T-helper 2 cell treated with Interferon-gamma antibody and Interleukin-4, amounts not matched to agents 5 μg/mL and 100 μg/mL, for 36 hours (primary cell): ENCODE measurements at places on chromosomes 3 and 15.
A peak's percentile ranks its signal among the peaks of the same experiment; 100 is the strongest.

GRCh38 chr3:154973851-154974250 lies 106.3 kb upstream of the MME start:
- no peak for DNase-seq

- DNase-seq, result no peak
Observed at GRCh38 chr15:44099671-44100070, 95.4 kb downstream of the FRMD5 start.

GRCh38 chr15:69090197-69090948 lies 70.1 kb upstream of the GLCE start:
- DNase-seq, result no peak

DNA sequence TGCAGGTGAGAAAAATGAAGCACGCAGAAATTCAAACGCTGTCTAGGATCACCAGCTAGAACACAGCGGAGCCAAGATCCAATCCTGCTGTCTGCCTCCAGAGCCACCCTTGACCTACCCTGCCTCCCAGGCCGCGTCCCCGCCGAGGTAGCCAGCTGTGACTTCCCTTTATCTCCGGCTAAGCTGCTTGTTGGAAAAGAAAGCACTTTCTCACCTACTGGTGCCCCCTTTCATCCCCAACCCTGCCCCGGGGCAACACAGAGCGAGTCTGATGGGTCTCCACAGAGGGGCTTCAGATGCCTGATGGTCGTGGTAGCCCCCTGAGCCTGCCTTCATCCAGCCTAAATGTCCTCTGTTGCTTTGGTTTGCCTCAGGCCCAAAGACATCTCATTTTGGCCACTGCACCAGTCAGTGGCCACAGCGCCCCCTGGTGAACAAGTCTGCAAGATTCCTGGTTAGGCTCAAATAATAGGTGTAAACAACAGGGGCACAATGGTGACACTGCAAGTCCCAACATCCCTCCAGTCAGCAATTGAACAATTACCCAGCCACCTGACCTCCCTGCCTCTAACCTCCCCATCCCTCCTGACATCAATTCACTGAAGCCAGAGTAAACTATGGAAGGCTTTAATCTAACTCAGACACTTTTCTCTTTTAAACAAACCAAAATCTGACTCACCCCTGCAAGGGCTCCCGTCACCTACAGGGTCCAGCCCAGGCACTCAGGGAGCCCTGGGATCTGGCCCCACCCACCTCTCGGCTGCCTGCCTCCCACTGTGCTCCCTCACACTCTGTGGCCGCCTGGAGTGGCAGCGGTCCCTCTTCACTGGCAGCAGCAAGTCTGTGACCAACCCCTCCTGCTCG lies 27.3 kb upstream of the BCL2L10 start:
- peak; percentile 53 for DNase-seq

DNA sequence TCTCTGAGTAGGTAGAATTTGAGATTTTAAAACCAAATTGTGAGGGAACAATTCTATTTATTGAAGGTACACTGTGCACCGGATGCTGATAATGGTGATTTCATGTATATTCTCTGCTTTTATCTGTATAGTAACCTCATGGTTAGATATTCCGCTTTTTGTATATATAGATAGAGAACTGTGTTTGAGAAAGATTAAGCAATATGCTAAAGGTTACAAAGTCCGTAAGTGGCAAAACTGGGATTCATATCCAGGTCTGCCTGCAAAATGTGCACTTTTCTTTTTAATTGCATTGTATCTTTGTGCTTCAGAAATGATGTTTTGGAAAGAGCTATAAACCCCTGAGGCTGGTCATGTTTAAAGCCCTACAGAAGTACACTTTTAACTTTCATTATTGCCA lies 635.4 kb upstream of the NECTIN3 start:
- no peak for DNase-seq

- DNase-seq, result no peak
Observed at GRCh38 chr3:57061556-57061955, 1.1 kb downstream of the SPATA12 start.

- DNase-seq, result no peak
Observed at GRCh38 chr15:91632176-91632575, 221.3 kb upstream of the SLCO3A1 start.

GRCh38 chr3:183208260-183208659 lies 44.8 kb upstream of the B3GNT5 start:
- DNase-seq, result no peak

DNA sequence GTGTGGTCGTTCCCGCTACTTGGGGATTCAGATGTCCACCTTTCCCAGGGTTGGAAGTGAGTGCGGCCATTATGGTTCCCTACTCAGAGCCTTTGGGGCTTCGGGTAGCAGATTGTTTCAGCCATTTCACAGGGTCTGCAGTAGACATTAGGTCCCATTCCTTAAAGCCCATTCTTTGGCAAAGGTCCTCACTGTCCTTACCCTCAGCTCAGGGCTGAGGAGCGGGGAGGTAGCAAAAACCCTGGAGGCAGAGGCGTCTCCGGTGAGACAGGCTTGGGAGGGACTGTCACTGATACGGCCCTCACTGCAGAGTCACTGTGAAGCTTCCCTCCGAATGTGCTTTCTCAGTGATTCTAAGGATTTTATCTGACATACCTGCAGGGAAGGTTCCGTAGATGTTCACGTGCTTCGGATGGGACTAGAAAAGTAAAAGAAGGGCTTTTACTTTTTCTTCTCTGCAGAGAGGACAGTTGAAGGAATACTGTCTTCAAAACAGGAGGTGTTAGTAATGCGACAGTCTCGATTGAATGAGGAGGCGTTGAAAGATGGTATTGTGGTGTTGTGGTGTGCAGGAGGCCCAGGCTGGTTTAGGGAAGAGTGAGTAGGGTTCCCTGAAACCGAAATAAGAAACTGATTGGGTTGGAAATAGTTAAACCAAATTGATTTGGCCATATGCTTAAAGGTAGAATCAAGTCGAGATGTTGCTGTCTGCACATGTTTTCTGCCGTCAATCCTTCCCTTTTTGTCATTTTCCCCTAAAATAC lies 630 bp downstream of the ATP6V1A start:
- DNase-seq, result peak; percentile 71

DNA sequence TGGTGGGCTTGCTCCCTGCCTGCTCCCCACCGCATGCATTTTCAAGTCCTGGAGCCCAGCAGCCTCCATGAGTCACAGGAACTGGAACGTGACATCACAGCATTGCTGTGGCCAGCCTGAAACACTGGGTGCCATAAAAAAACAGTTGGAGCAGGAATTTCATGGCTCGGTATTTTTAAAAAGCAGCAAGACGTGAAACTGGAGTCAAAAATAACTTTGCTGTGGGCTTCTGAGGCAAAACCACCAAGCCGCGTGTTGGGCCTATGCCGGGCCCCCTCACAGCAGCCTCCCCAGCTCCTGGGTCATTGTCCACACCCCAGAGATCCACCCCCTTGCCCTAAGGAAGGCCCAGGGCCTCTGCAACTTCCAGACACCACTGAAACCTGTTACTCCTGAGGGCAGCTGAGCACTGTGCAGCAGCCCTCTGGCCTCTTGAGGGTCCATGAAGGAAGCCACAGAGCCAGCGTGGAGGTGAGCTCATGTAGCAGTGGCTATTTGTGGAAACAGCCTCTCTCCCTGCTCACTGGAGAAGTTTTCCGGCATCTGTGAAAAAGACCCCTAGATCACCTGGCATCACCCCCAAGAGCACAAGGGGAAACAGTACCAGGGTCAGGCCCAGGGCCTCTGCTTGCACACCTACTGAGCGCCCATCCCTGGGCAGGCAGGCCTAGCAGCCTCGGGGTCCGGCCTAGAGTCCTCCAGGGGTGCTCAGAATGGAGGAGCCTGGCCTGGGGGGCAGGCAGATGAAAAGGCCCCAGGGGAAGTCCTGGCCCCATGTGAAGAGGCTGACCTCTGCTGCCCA lies 34.0 kb upstream of the DUSP7 start:
- no peak for DNase-seq

GRCh38 chr3:127749787-127750225 lies 72.5 kb downstream of the MGLL start:
- DNase-seq, result no peak

GRCh38 chr3:107208796-107209195 lies 168.4 kb upstream of the CCDC54 start:
- no peak for DNase-seq

DNA sequence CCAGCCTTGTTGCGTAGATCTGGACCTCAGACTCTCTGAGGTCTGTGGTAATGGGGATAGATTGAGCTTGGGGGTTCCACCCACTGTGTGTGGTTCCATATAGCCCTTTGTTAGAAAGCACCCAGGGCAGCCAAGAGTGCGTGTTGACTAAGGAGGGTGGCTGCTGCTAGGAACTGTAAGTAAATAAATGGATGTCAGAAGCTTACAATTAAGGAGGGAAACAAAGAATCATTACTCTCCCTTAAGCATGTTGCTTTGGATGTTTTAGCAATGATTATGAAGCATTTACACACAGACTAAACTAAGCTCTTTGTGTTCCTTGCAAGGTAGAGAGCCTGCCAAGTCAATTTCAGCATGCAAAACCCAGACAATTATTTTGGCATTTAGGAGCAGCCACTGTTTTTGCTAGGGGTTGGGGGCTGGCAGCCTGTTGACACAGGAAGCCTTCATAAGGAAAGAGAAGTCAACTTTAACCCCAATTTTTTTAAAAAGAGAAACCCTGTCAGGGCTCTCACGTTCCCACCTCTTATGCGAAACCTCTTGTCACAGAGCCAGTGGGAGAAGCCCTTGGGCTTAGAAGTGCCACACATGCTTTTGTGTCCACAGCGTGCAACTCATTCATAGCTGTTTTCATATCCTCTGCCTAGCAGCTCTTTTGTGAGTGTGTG lies 127.8 kb downstream of the CMSS1 start:
- DNase-seq, result no peak

DNA sequence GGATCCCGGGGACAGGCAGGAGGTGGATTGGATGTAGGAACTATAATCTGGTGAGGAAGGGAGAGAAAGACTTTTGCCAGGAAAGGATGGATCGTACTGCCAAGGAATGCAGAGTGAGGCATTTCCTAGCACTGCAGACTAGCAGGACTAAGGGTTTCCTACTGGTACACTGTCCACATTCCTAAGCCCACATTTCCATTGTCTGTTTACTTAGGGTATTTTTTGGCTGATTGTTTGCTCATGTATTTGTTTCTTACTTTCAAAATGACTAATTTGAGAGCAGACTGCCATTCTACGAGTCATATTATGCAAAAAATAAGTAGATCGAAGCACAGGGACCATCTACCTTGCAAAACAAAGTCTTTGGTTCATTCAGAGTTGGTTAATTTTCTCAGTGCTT lies 1029.5 kb upstream of the NR2F2 start:
- no peak for DNase-seq

DNA sequence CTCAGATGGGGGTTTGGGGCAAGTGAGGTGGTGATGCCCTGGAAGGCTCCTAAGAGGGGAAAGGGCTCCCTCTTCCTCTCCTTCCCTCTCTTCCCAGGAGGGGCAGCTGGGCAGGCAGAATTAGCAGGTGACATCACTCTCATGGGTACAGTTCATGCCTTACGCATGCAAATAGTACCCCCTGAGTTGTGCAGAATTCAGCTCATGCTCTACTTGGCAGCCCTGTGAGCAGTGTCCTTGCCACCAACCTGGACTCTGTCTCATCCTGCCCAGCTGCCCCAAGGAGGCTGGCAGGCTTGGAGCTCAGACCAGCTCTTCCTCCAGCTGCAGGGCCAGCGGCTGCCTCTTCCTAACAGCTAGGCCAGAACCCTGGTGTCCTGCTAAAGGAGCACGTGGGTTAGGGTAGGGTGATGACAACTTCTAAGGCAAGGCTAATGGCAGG lies 3.3 kb downstream of the CHAC1 start:
- DNase-seq, result no peak

DNA sequence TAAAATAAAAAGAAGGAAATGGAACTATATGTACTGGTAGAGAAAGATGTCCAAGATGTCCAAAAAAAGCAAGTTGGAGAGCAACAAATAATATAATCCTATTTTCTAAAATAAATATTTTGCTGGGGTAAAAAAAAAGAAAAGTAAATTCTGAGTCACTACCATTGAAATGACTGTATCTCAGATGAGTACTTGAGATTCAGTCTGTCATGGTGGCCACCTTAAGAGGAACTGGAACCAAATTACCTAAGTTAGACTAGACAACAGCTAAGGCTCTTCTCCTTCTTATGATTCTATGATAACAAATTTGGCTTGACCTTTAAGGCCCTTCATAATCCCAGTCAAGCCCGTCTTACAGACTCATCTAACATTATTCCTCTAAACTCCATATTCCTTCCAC lies 270.6 kb upstream of the HES1 start:
- DNase-seq, result no peak

DNA sequence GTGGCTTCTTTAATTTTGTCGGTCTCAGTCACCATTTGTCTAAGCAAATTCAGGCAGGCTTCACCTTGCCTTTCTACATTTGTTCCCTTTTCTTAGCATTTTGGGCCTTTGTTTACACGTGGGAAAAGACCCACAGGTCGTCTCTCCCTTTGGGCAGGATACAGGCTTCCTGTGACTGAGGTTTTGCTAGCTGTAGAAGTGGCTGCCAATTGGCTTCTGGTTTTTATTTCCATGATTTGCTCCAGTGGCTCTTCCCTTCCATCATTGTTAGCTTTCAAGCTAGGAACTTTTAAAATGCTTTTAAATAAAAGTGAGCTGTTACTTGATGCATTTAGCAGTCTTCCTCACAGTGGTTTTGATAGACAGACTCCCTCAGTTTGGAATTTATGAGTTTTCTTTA lies 37.3 kb downstream of the MLH1 start:
- DNase-seq, result no peak

GRCh38 chr15:46316024-46316423 lies 681.2 kb downstream of the SQOR start:
- DNase-seq, result no peak

DNA sequence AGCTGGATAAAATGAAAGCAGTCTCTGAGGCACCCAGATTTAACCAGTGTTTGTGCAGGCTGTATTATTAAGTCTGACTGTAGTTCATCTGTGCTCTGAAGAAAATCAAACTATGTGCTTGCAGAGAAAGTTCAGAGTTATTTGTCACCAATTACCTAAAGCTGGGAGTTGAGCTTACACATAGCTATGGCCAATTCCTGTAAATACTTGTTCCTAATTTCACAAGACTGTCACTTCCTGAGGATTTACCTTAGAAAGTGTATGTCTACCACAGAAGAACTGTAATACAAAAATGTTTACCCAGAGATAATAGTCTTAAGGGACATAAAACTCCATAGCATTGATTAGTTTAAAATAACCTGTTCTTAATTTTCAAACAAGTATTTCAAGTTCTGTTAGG lies 628.4 kb upstream of the TGFBR2 start:
- no peak for DNase-seq

GRCh38 chr3:73884361-73884760 lies 259.6 kb upstream of the PDZRN3 start:
- DNase-seq, result no peak

DNA sequence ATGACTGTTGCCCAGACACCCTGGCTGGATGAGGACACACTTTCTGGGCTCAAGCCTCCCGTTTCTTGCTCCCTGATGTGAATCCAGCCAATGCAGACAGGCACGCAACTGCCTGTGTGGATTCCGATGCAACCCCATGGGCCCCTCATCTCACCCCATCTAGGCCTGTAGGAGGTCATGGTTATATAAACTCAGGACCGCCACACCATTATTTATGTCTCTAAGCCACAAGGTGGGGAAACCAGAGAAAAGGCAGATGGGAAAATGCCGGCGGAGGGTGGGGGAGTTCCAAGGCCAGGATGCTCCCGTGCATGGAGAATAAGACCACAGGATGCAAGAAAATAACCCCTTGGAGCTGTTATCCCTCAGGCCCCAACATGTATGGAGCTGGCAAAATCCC lies 2.0 kb downstream of the MESP1 start:
- DNase-seq, result no peak
